ENCODE measurements at places on chromosomes 7 and 10. TPM values are rescaled to one million over a fixed set of nuclear protein-coding genes. Genes with fewer than 3 reads are reported as not detected.

Gene GRM3
- total RNA-seq: 1.5 TPM

Gene DPP6
- total RNA-seq: 0.07 TPM

Gene SLC26A5
- 0.41 TPM for total RNA-seq

Gene SUMF2
- total RNA-seq: 99.6 TPM

GRCh38 chr10:44761076-44761475, 150.1 kb upstream of the TMEM72 start:
- H3K4me1 ChIP-seq: peaks cover 9% of the 10 kb centered on the region
- no peak for DNase-seq
- H3K4me3 ChIP-seq: no peak overlapping the region
- H3K27ac ChIP-seq: no peak overlapping the region
- no peaks in the 10 kb centered on the region for H3K36me3 ChIP-seq
- no peaks in the 10 kb centered on the region for H3K27me3 ChIP-seq

GRCh38 chr10:307659-308058, 172.4 kb downstream of the ZMYND11 start:
- no peaks in the 10 kb centered on the region for H3K27me3 ChIP-seq
- no peak for DNase-seq
- H3K4me1 ChIP-seq: peaks cover 15% of the 10 kb centered on the region
- no peaks in the 10 kb centered on the region for H3K36me3 ChIP-seq
- H3K27ac ChIP-seq: peak overlapping the region; percentile 31

DNA sequence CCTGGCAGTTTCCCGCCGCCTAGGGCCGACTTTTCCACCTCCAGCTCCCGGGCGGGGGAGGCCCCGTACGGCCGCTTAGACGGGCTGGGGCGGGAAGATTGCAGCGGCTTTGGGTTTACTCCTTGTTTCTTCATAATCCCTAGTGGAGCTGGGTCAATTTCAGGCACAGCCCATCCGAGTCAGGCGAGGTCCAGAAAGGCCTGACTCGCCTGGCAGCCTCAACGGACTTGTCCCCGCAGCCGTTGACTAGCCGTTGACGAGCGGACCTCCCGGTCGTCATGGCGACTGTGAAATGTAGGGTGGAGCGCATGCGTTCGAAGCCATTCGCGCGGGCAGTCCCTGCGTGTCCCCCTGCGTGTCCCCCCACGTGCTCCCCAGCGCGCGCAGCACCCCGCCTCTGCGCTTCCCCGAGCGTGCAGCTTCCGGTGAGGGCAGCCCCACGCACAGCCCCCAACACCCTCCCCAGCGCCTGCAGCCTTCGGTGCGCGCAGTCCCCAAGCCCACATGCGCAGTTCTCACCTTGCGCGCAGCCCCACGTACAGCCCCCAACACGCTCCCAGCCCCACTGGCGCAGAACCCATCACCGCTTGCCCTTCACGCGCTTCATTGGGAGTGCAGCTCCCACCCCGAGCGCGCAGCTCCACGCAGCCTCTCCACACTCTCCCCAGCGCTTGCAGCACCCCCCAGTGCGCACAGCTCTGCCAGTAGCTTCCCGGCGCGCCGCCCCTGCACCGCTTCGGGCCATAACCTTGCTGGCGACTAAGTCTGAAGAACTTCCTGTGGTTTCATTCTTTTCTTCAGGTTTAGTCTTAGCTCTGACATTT, 67.8 kb downstream of the TBX20 start:
- no peak overlapping the region for H3K27ac ChIP-seq
- no peaks in the 10 kb centered on the region for H3K36me3 ChIP-seq
- DNase-seq: peak; percentile 59
- H3K4me1 ChIP-seq: peaks cover 15% of the 10 kb centered on the region
- H3K27me3 ChIP-seq: peaks cover 52% of the 10 kb centered on the region
- H3K4me3 ChIP-seq: peak overlapping the region; percentile 68

DNA sequence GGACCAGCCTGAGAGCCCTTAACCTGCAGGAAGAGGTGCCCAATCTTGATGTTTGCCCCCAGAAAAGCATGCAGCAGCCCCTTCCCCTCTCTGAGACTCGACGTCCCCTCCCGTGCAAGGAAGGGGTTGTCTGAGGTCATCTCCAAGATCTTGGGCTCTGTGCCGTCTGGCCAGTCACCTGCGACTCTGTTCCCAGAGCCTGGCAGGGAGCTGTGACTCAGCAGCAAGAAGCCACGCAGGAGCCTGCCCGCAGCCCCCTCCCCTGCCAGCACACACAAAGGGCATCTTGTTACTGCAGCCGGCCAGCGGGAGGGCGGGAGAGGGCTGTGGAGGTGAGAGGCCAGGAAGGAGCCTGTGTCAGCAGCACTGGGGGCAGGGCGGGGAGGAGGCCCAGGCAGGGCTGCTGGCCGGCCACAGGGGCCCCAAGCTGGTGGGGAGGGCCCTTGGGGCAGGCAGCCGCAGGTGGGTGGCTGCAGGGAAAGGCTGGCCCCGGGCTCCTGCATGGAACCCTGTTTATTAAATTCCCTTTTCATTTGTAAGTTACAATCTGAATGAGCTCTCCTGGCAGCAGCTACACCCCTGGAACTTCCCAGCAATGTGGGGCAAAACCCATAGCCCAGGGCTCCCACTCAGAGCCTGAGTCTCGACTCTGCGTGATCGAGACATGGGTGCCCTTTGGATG, 103.7 kb upstream of the ZMIZ1 start:
- peak overlapping the region; percentile 26 for H3K27ac ChIP-seq
- no peaks in the 10 kb centered on the region for H3K27me3 ChIP-seq
- peaks cover 38% of the 10 kb centered on the region for H3K4me1 ChIP-seq
- H3K36me3 ChIP-seq: no peaks in the 10 kb centered on the region

DNA sequence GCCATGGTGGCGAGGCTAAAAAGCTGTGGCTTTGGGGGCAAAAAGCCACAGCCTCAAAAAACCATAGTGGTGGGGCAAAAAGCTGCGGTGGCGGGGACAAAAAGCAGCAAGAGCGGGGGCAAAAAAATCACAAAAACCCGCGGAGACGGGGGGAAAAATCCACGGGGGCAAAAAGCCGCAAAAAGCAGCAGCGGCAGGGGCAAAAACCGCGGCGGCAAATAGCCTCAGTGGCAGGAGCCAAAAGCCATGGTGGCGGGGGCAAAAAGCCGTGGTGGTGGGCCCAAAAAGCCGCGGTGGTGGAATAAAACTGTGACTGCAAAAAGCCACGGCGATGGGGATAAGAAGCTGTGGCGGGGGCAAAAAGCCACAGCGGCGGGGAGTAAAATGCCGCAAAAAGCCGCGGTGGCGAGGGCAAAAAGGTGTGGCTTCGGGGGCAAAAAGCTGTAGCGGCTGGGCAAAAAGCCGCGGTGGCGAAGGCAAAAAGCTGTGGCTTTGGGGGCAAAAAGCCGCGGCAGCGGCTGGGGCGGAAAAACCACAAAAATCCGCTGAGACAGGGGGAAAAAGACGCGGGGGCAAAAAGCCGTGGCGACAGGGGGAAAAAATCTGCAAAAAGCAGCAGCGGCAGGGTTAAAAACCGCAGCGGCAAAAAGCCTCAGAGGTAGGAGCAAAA, 526.6 kb downstream of the ZNF33B start:
- H3K27me3 ChIP-seq: no peaks in the 10 kb centered on the region
- peaks cover 35% of the 10 kb centered on the region for H3K36me3 ChIP-seq
- DNase-seq: no peak
- H3K4me3 ChIP-seq: no peak overlapping the region
- H3K27ac ChIP-seq: no peak overlapping the region
- H3K4me1 ChIP-seq: no peaks in the 10 kb centered on the region

DNA sequence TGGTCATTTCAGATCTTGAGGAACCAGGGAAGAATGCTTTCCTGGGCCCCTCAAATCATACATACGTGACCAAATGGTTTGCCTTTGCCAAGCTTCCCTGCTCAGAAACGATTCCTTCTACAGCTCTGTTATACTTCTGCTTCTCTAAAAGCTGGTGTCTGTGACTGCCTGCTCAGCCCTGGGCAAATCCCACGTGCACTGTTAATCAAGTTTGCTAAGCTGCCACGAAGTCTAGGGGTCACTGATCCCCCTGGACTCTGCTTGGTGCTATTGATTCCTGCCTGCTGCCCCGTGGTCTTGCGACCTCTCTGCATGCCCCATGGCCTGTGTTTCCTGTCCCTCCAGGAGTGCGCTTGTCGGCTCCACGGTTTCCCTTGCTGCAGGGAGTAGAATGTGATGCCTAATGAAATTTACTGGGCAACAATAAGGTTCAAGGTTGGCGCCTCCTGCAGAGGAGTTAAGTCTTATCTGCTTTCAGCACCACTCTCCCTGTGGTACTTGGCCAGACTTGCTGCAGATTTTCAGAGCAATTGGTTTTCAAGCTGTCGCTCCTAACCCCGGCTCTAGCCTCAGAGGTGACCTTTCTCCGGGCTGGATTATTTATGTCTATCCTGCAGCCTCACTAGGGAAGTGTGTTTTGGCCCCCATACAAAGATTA, 201.6 kb upstream of the FZD8 start:
- H3K4me3 ChIP-seq: no peak overlapping the region
- H3K27me3 ChIP-seq: no peaks in the 10 kb centered on the region
- DNase-seq: peak; percentile 12
- H3K36me3 ChIP-seq: peaks cover 13% of the 10 kb centered on the region

GRCh38 chr10:114615600-114616007, 42.5 kb downstream of the ABLIM1 start:
- DNase-seq: no peak
- H3K36me3 ChIP-seq: no peaks in the 10 kb centered on the region
- H3K27me3 ChIP-seq: no peaks in the 10 kb centered on the region
